ENCODE measurements at places on chromosomes 1 and 21. TPM values are rescaled to one million over a fixed set of nuclear protein-coding genes. Genes with fewer than 3 reads are reported as not detected.

DNA sequence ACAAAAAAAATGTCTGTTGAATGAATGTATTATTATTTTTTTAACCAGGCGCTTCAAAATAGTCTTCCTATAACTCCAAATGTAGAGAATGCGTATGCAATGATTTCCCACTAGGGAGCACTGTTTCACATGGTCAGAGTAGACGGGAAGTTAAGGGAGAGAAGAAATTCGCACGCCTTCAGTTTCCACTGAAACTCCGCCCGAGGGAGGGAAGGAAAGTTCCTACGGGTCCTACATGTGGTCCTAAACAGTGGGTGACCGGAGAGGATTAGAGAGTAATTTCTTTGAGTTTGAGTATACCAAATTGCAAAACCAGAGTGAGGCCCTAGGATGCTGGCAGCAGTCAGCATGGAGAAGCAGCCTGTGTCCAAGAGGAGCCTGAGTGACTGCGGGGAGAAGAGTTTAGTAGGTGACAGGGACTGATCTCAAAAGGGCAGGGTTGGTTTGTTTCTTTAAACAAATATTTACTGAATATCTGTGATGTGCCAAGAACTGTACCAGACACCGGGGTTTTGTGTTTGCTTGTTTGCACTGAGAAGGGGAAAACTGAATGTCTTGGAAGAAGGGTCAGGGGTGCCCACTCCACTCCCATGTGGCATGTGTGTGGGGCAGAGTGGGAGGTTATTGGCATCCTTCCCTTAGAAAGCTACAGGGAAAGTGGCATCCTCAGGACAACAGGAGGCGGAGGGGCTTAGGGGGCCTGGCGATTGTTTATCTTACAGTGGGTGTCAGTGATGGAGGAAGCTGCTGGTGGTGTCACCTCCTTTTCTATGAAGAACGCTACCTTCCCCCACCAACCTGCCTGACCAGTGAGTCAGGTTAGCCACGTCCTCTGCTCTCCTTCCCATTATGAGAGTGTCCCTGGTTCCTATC, 22.8 kb downstream of the RNU5D-1 start:
- DNase-seq, result no peak

- DNase-seq, result no peak
Measured at GRCh38 chr1:211335522-211336157, 9.0 kb downstream of the TRAF5 start.

- DNase-seq, result no peak
Measured at GRCh38 chr1:240597153-240597745, 14.7 kb downstream of the GREM2 start.

- no peak for DNase-seq
Measured at GRCh38 chr1:211359876-211360275, 33.2 kb downstream of the TRAF5 start.

- no peak for DNase-seq
Measured at GRCh38 chr1:186255266-186255665, 119.8 kb downstream of the TPR start.

GRCh38 chr21:42201615-42202161, 17.3 kb upstream of the ABCG1 start:
- DNase-seq, result no peak

GRCh38 chr1:200090252-200091159, 63.0 kb downstream of the NR5A2 start:
- DNase-seq, result no peak

- DNase-seq, result no peak
Measured at GRCh38 chr1:23249787-23250454, 32.6 kb upstream of the HTR1D start.

- no peak for DNase-seq
Measured at GRCh38 chr21:41580758-41581554, 73.0 kb upstream of the TMPRSS2 start.

GRCh38 chr1:43982808-43983207, 3.8 kb downstream of the B4GALT2 start:
- DNase-seq, result peak; percentile 50

- DNase-seq, result no peak
Measured at GRCh38 chr1:5286244-5286643, 631.8 kb downstream of the AJAP1 start.

DNA sequence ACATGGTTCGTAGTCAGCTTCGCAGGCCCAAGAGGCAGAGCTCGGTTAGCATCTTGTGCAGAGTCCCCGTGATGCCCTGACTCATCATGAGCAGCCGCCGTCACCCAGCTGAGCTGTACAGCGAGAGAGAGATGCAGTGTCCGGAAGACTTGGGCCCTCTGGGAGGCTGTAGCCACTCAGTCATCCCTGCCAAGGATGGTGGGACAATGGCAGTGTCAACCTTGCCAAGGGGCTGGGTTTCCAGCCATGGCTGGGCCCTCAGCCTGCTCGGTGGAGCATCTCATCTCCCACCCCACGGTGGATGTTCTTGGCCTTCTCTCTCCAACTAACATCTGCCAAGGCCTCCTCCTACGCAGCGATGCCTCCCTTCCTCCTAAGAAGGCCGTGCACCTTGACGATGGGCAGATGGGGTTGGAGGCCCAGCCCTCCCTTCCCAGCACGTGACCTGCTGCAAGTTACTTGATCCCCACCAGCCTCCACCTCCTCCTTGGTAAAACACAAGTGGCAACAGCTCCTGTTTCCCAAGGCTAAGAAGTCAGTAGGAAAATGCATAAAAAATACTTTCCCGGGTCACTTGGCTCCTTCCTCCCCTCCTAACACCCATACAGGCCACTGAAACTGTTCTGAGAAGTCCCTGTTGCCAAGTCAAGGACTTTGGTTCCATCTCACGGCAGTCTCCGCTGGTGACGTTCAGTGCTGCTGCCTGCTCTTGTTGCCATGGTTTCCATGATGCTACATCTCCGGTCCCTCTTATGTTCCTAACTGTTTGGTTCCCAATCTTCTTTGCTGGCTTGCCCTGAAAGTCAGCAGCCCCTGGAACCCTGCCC, 384.7 kb upstream of the VAMP3 start:
- DNase-seq, result peak; percentile 22

- DNase-seq, result no peak
Measured at GRCh38 chr1:56286506-56286905, 292.9 kb downstream of the PLPP3 start.

GRCh38 chr1:104795931-104796330, 1046.2 kb downstream of the AMY1C start:
- DNase-seq, result no peak

DNA sequence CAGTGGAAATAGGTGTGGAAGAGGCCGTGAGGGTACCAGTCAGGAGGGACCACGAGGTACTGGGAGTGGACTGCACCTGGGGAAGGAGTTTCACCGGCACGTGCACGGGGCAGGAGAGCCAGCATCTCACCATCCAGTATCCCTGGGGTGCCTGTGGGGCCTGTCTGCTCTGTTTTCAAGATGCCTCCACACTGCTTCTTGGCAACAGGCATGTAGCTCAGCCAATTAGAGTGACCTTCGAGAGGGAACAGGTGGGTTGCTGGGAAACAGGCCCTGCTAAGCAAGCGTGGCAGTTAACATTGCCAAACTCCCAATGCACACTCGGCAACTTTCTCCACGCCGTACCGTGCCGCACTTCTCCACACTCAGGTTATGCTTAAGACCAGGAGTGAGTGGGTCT, 17.7 kb downstream of the KCNC4 start:
- no peak for DNase-seq

DNA sequence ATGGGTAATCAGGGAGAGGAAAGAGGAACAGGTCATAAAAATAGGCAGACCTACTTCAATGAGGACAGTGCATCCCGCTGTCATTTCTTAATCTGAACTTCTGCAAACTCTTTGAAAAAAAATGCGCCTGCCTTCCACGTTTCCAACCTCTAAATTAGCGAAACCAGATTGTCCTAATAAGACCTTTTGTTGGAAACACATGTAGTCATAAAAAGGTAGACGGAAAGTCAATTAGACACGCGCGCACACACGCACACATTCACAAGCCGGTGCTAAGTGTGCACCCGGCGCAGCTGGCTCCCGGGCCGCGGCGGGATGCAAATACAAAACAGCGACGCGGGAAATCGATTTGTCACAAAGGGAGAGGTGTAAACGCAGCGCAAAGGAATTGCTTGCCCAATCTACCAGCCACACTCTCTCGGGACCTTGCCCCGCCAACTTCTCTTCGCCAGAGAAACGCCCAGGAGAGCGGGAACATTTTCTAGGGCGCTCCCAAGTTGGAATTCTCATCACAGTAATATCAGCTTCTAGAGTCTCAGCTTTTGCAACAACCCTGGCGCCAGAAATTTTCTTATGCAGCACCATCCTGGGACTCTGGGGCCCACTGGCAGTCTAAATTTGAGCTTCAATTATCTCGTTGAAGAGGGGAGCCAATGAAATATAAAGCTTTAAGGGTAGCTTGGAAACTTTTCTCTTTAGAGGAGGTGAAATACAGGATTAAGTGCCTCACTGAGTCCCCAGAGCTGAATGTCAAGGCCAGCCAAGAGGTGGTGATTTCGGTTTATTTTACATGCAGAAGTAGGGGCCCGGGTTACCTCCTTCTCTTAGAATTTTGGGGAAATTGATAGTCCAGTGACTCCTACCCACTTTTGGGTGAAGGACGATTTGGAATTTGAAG, 4.5 kb downstream of the PRRX1 start:
- no peak for DNase-seq

DNA sequence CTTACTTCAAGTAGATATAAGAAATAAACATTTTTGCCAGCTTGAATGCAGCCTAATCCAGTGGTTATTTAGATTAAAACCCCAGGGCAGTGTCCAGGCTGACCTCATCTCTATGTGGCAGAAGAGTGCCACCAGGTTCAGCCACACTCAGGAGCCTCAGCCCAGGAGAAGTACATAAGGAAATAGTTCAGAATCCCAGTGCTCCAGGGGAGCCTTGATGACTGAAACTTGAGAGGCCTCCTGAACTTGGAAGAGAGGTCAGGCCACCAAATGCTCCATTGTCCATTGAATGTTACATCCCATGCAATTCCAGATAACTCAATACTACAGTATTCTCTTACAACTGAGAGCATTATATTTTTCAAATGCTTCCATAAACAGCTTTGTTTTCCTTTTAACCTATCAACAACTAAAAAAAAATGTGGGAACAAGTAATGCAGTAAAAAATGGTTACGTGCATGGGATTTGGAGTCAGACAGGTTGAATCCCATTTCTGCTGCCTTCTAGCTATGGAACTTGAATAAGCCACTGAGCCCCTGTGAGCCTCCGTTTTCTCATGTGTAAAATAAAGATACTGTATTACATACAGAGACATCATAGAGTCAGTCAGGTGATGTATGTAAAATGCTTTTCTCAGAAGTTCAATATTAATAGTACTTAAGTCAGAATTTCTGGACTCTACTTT, 248.0 kb downstream of the PLPP3 start:
- no peak for DNase-seq

- DNase-seq, result no peak
Measured at GRCh38 chr1:185520188-185520920, 203.3 kb upstream of the IVNS1ABP start.

DNA sequence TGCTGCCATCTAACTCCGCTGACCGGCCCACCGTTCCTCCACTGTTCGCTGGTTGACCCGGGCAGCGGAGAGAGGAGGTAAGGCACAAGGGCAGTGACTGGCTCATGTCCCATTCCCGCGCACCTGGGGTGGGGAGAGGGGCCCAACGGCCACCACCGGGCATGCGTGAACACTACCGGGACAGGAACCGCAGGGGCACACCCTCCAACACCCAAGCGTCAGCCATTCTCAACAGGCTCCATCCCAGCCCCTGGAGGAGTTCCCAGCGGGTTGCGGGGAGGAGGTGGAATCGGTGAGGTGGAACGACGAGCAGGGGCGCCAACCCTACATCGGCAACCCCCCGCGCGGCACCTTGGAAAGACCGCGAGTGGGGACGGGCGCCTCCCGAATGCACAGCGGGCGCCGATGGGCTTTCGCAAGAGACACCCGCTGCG, 126.7 kb downstream of the LIPI start:
- no peak for DNase-seq

DNA sequence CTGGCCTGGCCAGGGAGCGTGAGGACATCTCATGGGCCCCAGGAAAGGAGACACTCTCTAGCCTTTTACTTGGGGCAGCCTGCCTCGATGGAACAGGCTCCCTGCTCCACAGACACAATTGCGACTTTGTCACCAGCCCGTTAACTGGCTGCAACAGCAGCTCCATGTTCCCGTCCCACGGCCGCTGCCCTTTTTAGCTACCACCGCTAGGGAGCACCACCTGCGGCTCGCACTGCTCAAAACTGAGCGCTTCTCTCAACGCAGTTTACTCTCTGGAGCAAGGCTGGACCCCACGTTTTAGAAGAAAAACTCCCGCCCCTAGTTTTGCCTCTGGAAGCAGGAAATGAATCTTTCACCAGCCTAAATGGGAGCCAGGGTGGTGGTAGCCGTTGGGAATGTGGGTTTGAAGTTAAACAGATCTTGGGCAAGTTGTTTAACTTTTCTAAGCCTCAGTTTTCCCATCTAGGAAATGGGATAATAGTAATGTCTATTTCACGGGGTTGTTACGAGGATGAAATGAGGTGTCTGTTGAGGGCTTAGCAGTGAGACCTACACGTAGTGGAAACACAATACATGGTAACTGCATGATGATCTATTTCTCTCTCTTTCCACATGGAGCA, 3.5 kb upstream of the LRRC38 start:
- peak; percentile 60 for DNase-seq

DNA sequence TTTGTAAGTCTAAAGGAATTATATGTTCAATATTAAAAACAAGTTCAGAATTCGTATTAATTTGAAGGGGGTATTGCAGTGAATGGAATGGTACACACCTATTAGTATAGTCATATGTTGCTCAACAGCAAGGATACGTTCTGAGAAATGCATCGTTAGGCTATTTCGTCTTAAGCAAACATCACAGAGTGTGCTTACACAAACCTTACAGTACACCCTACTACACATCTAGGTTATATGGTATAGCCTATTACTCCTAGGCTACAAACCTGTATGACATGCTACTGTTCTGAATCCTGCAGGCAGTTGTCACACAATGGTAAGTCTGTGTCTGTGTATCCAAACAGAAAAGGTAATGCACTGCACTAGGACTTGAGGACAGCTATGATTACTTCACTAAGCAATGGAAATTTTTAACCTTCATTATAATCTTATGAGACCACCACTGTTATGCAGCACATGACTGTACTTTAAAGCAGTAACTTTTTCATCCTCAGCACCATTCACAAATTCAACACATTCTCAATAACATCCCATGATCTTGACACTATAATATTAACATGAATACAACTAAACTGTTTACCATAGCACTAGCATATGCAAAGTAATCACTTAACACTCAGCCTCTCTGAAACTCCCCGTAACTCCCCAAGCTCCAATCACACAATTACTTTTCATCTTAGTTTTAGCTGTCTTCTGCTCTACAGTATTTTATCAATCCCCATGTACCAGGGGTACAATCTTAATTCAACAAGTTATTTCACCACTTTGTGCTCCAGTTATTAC, 14.4 kb upstream of the PSMG1 start:
- no peak for DNase-seq

LIN28A gene
- not detected for total RNA-seq

ATPAF1 gene
- total RNA-seq, result 144 TPM

SPRR2G gene
- not detected for total RNA-seq

CACNA1S gene
- total RNA-seq, result not detected

ANGPTL1 gene
- 22.6 TPM for total RNA-seq

SLAMF9 gene
- not detected for total RNA-seq

FCRLB gene
- total RNA-seq, result 0.68 TPM

IVL gene
- total RNA-seq, result not detected

ZBTB8OS gene
- 33.9 TPM for total RNA-seq

S100A7 gene
- not detected for total RNA-seq

LDLRAD2 gene
- 0.23 TPM for total RNA-seq

RCSD1 gene
- 53.4 TPM for total RNA-seq

PER3 gene
- total RNA-seq, result 28.2 TPM

LORICRIN gene
- total RNA-seq, result not detected

RBP7 gene
- 22.4 TPM for total RNA-seq

RAB3B gene
- total RNA-seq, result not detected
